ENCODE measurements at places on chromosomes 6 and 20. TPM values are rescaled to one million over a fixed set of nuclear protein-coding genes. Genes with fewer than 3 reads are reported as not detected.

The SPEF1 gene
- not detected for total RNA-seq

The OXT gene
- total RNA-seq: not detected

The SMOC2 gene
- total RNA-seq: 1.5 TPM

The ACOT8 gene
- 27.6 TPM for total RNA-seq

The ABCC10 gene
- total RNA-seq: 10.6 TPM

The LST1 gene
- total RNA-seq: not detected

The SUMO4 gene
- 0.19 TPM for total RNA-seq

The C6orf118 gene
- not detected for total RNA-seq

The TMEM170B gene
- 0.98 TPM for total RNA-seq

The RNGTT gene
- total RNA-seq: 11.1 TPM

The MUC21 gene
- not detected for total RNA-seq

The C20orf204 gene
- 0.34 TPM for total RNA-seq

The FKBP5 gene
- total RNA-seq: 237 TPM

The ECT2L gene
- 0.20 TPM for total RNA-seq

The FAM217A gene
- not detected for total RNA-seq
